ENCODE measurements at places on chromosomes 3 and 15.

GRCh38 chr3:120420928-120421551 lies 29.8 kb downstream of the FSTL1 start:
- peak; percentile 48 for DNase-seq

DNA sequence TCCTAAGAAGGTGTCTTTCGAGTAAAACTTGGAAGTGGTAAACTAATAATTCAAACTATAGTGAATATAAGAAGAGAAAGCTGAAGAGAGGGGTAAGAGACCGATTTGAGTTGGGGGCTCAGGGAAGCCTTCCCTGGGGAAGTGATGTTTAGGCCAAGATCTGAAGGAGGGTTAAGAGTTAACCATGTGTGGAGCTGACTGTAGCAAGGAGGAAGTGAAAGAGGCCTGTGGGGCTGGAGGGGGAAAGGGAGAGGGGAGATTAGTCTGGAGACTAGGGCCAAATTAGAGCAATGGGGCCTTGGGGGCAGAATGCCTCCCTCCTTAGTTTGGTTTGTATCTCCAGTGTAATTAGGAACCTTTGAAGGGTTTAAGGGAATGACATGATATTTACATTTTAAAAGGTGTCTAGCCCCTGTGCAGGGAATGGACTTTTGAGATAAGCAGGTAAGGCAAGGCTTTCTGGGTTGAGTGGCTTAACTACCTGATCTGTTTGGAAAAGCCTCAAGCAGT lies 2.2 kb downstream of the ZNF592 start:
- no peak for DNase-seq

- DNase-seq: no peak
Measured at GRCh38 chr3:18033581-18034108, 291.2 kb upstream of the TBC1D5 start.

DNA sequence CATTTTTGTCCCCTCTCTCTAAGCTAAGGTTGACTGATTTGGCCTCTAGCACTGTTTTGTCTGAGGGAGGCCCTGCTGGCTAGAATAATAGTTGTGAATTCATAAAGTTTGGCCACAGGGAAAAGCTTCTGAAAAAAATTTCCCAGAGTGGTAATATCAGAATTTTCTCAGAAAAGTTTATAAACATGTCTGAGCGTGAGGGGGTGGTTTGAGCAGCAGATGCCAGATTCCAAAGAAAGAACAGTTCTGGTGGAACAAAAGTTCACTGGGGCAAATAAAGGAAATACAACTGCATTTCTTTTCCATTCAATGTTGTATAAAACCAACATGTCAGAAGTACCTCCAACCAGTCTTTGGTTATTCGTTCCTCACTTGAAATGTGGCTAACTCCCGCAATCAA lies 61.2 kb downstream of the CLDN1 start:
- no peak for DNase-seq

DNA sequence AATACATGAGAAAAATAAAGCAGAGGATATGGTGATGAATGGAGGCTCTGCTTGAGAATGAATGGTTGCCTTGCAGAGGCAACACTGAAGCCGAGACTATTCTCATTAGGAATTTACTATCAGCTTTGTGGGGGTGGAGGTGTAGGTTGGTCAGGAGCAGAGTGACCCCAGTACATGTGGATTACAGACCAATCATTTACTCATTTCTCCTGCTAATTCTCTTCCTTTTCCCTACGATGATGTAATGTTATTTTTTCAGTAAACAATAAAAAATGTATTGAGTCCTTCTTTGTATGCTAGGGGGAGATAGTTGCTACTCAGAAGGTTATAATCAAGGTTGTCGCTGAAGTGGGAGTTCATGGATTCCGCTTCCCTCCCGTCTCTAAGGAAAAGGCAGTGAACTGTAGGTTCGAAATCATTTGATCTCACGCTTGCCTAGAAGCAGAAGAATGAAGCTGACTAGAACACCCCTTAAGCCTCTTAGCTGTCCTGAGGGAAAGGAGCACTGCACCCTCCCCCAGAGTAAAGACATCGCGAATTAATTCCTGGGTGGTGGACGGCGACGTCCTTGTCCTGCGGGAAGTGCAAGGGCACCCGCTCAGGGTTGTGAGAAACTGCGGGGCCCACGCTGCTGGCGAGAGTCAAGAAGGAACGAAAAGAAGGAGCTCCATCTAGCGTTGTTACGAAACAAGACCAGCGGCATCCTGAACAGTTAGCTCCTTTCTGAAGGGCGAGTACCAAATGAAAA lies 213.2 kb upstream of the PFN2 start:
- peak; percentile 74 for DNase-seq

- no peak for DNase-seq
Measured at GRCh38 chr3:151146731-151147091, 56.3 kb downstream of the GPR171 start.

DNA sequence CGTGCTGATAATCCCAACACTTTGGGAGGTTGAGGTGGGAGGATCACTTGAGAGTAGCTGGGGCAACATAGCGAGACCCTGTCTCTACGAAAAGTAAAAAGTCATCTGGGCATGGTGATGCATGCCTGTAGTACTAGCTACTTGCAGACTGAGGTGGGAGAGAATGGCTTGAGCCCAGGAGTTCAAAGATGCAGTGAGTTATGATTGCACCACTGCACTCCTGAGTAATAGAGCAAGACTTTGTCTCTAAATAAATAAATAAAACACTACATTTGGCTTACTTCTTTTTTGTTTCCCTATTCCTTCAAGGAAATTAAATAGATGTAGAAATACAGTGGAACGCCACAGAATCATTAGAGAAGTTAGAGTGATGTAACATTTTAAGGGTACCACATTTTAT lies 20.1 kb upstream of the LDHAL6B start:
- DNase-seq: no peak

DNA sequence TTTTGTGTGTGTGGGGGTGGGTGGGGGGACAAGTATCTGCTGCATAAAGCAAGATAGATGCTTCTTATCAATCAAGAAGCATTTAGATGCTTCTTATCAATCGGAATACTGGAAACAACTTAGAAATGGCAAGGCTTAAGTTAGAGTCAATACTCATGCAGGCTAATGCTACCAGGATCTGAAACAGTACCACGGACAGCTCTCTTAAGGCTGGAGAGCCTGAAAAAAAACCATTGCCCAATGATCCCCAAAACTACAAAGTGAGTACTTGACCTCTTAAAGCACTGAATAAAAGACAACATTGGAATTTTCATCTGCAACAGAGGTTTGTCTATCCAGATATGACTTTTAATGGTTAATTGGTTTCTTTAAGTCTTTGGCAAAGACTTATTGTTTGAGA lies 262.3 kb downstream of the GAP43 start:
- DNase-seq: peak; percentile 7

GRCh38 chr3:104901396-104901795 lies 465.3 kb upstream of the ALCAM start:
- DNase-seq: no peak

DNA sequence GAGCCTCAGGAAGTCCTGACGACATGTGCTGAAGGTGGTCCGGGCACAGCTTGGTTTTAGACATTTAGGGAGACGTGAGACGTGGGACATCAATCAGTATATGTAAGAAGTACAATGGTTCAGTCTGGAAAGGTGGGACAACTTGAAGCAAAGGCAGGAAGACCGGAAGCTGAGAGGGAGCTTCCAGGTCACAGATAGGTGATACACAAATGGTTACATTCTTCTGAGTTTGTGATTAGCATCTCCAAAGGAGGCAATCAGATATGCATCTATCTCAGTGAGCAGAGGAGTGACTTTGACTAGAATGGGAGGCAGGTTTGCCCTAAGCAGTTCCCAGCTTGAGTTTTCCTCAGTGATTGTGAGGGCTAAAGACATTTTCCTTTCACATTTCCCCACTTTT lies 282.1 kb downstream of the RYR3 start:
- DNase-seq: no peak

- no peak for DNase-seq
Measured at GRCh38 chr3:182503401-182503800, 289.9 kb upstream of the ATP11B start.

- DNase-seq: no peak
Measured at GRCh38 chr3:56356808-56357207, 111.5 kb downstream of the ERC2 start.

- DNase-seq: no peak
Measured at GRCh38 chr3:58134468-58134867, 76.3 kb downstream of the DNASE1L3 start.

DNA sequence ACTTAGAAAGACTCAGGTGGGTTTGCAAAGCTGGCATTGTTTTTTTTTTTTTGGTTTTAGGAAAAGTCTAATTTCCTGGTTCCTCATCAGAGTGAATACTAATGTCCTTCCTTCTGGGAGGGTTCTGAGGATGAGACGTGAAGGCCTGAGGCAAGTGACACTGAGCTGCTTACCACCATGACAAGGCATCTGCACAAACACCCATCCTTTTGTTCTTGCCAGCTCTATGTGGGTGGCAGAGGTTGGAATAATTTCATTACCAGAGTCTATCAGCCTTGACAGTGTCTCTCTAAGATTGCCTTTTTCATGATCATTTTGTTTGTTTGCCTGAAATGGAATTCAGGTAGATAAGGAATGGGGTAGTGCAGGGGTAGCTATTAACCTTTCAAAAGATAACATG lies 17.1 kb downstream of the RTP4 start:
- DNase-seq: no peak

DNA sequence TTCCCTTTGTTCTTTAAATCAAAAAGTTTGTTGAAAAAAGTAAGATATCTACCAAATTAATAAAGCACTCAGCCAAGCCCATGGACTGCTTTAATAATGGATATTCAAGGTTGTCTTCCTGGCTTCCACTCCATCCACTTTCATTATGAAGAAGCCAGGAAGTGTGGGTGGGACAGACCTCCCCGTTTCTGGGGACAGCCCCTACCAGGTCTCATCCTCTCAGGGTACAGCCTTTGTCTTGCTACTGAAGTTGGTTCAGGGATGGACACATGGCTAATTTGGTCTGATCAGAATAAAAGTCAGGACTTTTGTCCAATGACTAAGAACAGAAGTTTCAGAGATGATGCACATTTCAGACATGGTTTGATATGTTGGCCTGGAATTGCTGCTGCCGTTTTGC lies 32.6 kb downstream of the CCNB2 start:
- no peak for DNase-seq

All from AG08396 (cell line).